ENCODE measurements at places on chromosomes 1 and 21.

- DNase-seq: no peak
Observed at GRCh38 chr1:32337855-32338636, 2.0 kb upstream of the MARCKSL1 start.

GRCh38 chr21:38986806-38987632, 181.3 kb downstream of the ETS2 start:
- DNase-seq: no peak

GRCh38 chr21:17334484-17334883, 178.4 kb upstream of the CXADR start:
- no peak for DNase-seq

DNA sequence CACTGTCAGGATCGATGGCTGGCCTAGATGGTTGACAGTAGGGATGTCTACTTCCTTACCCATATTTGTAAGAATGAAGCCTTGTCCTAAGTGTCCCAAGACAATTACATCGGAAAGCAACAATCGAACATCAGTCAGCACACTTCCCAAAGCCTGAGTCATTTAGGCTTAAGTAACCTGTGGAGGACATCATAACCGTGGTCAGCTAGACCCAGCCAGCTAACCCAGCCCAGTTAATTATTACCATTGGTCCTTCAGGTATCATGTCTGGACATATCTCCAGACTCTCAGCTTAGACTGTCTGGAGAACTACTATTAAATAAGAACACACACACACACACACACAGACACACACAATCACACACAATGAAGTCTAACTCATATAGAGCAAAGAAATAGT, 264.7 kb downstream of the TRABD2B start:
- DNase-seq: no peak

DNA sequence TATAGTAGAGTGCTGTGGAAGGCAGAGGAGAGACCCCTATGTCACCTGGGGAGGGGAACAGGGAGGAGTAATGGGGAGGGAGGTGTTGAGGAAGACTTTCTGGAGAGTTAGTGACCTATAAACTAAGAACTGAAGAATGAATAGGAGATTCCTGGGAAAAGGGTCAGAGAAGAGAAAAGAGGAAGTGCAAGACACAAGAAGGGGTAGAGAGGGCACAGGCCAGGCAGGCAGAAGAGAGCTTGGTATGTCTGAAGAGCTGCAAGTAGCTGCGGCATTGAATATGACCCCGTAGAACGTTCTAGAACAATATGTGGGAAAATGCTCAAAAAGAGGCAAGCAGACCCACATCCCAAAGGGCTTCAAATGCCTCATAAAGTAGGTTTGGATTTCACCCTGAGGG, 361.2 kb downstream of the PRDM2 start:
- no peak for DNase-seq

DNA sequence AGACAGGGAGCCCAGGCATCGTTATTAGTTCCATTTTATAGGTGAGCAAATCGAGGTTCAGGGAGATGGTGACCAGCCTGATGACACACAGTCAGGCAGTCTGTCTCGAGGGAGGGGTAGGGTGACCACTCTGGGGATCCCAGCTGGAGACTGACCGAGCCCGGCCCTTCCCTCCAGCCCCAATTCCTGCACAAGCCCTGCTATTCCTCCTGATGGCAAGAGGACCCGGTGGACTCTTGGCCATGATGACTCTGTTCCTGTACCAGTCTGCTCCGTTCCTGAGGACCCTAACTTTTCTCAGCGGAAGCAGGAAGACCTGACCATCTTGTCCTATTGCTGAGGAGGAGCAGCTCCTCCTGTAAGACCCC, 391 bp downstream of the AGT start:
- no peak for DNase-seq

- peak; percentile 87 for DNase-seq
Observed at GRCh38 chr1:15213341-15213821, 33.6 kb upstream of the FHAD1 start.

GRCh38 chr1:86062453-86062852, 94.1 kb downstream of the COL24A1 start:
- DNase-seq: no peak

DNA sequence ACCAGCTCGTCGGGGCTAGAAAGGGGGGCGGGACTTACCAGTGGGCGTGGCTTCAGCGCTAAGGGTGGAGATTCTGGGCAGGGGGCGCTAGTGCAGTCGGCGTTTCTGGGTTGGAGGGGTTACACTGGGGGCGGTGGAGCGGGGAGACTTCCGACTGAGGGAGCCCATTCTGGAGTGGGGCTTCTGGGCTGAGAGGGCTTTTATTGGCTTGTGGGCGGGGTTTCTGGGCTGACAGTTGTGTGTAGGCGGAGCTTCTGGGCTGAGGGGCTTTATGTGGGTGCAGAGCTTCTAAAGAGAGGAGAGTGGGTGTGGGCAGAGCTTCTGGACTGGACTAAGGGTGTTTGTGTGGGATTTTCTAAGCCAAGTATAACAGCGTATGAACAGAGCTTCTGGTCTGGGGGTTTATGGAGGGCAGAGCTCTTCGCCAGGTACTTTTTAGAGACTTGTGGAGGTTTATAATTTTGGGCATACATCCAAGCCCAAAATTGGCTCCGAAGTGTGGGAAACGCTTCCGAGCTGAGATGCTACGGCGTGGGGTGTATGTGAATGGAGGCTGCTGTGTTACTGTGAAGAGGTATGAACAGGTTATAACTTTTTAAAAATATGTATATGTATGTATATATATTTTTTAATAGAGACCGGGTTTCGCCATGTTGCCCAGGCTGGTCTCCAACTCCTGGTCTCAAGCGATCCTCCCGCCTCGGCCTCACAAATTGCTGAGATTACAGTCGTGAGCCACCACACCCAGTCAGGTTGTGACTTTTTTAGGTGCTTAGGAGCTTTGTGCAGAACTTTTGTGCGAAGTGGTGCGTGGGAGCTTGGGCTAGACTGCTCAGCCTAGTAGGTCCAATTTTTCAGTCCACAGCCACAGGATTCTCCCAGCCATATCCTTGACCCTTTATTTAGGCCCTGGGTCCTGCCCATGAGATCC, 825 bp downstream of the TMEM39B start:
- peak; percentile 98 for DNase-seq

DNA sequence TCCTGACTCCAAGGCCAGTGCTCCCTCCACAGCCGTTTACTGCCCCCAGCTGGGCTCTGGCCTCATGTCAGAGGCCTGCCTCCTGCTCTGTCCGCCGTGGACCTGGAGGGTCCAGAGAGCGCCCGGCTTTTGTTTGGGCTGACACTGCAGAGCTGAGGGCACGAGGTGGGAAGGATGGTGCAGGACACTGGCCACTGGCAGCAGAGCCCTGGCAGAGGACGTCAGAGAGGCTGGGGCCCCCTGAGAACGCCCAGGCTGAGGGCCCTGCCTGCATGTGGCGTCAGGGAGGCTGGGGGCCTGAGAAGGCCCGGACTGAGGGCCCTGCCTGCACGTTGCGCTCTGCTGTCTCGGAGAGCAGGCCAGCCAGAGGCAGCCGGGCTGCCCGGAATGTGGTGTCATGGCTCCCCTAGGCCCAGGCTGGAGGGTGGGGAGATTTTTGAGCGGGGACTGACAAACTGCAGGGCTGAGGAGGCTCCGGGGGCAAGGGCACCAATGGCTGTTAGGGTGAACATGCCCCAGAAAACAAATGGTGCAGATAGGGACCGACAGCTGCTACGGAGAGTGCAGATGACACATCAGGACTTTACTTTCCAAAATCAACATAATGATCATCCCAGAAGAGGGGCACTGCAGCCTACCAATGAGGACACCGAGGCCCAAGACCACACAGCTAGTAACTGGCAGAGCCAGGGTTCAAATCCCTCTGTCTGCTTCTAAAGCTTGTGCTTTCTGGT, 31.7 kb downstream of the SLC66A1 start:
- DNase-seq: no peak

DNA sequence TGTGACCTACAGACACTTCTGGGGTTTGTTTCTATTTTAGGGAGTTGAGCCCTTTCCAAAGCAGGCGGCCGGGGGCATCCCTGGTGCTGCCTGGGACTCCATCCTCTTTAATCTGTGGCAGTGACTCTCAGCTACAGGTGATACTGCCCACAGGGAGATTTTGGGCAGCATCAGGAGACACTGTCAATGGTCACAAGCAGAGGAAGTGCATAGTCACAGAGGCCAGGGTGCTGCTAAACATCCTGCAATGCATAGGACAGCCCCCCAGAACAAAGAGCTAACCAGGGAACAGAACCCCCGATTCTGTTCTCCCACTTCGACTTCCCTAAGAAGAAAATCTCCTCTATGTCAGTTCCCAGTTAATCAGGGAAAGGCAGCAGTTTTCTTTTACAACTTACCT, 66.2 kb downstream of the TEX35 start:
- DNase-seq: no peak

DNA sequence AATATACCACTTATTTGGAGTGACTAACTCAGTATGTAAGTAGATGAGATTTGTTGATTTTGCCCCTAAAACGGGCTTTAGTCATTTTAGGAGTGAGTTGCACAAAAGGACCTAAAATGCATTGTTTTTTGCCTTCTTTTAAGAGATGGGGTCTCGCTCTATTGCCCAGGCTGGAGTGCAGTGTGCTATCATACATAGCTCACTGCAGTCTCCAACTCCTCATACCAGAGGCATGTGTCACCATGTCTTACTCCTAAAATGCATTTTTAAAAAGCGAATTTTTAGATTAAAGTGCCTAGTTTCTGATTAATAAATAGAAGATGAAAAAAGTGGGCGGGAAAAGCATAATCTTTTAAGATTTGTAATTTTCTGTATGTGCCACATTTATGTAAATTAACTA, 11.5 kb upstream of the NEXN start:
- DNase-seq: no peak

DNA sequence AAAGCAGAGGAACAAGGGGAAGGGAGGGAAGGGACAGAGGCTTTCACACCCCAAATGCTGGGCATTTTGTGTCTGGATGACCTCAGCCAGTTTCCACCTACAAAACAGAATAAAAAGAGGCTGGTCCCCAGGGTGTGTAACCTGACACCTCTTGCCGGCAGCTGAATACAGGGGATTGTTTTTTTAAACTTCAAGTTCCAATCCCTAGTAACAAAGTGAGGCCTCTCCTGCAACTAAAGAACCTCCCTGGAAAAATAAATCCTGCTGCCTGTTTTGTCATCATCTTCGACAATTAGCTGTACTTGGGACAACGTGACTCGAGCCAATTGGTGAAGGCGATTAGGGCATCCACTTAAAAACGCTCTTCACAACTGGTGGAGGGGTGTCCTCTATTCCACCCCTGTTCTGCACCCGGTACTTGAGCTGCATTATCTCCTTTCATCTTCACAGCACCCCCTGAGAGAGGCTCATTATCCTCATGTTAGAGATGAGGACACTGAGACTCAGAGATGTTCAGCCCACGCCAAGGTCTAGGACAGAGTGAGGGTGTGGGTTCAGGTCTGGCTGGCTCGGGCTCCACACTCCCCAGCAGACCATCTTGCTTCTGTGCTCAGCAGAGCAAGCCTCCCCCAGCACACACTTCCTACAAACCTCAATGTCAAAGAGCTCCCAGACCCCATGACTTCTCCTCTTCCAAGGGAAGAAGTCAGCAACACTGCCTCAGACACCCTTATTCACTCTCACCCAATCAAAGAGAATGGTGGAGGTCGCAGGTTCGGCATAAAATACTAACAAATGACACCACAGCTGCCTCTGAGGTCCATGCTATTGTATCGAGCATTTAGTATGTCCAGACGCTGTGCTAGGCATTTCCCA, 15.2 kb downstream of the ITPKB start:
- peak; percentile 85 for DNase-seq

GRCh38 chr1:169796274-169796810, 1.6 kb upstream of the METTL18 start:
- DNase-seq: no peak

- DNase-seq: no peak
Observed at GRCh38 chr1:15935056-15935950, 40.6 kb downstream of the ZBTB17 start.

GRCh38 chr1:104120525-104120924, 370.8 kb downstream of the AMY1C start:
- no peak for DNase-seq

GRCh38 chr1:162293073-162293692, 83.5 kb downstream of the SPATA46 start:
- no peak for DNase-seq

- no peak for DNase-seq
Observed at GRCh38 chr21:31078796-31079195, 40.5 kb upstream of the KRTAP19-8 start.

- DNase-seq: peak; percentile 8
Observed at GRCh38 chr1:9503001-9503675, 36.1 kb upstream of the SLC25A33 start.

DNA sequence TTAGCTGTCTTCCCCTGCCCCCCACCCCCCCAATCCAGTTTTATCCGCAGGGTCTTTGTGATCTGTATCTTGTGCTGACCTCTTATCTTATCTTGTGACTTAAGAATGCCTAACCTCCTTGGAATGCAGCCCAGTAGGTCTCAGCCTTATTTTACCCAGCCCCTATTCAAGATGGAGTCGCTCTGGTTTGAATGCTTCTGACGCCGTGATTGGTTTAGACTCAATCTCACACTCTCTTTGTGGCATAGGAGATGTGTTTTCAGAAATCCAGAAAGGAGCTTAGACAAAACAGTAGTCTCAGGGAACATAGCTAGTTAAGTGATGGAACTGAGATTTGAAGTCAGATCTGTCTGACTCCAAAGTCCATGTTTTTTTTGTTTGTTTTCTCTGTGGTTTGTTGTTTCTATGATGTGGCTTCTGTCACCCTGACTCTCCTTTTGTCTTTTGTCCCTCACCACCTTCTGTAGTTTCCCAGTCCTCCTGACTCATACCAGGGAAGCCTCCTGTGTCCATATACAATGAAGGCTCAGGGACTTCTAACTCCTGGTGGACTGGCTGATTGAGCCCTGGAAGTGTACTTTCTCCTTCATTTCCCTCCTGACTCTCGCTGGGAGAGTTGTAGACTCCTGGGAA, 18.1 kb upstream of the USP24 start:
- DNase-seq: no peak

DNA sequence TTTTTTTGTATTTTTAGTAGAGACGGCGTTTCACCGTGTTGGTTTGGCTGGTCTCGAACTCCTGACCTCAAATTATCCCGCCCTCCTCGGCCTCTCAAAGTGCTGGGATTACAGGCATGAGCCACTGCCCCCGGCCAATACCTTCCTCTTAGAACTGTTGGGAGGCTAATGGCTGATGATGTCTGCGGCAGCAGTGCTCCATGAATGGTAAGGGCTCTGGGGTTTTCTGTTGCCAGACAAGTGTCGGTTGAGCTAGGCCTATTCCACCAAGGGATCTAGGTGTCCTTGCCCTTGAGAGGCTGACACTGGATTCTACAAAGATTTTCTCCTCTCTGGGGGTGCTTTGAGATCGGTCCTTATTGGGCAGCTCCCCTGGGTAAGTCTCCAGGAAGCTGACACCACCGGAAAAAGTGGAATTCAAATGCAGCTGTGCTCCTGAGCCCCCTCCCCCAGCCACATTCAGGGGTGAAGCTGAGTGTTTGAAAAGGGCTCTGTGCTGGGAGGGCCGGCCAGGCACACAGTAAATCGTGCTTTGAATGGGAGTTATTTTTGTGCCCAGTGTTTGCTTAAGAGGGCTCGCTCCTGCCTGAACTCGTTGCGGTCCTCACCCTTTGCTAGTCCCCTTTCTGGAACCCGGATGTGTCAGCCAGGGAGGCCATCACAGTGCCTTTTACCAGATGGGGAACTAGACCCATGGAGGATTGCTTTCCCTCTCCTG, 5.2 kb downstream of the SOX13 start:
- no peak for DNase-seq

GRCh38 chr1:185314411-185314810, 2.6 kb downstream of the IVNS1ABP start:
- DNase-seq: peak; percentile 42

GRCh38 chr1:1440262-1441001, 4.9 kb downstream of the VWA1 start:
- no peak for DNase-seq

Data from kidney (tissue), 22 donors.